ENCODE measurements at places on chromosomes 16 and 17.
A peak's percentile ranks its signal among the peaks of the same experiment; 100 is the strongest.

DNA sequence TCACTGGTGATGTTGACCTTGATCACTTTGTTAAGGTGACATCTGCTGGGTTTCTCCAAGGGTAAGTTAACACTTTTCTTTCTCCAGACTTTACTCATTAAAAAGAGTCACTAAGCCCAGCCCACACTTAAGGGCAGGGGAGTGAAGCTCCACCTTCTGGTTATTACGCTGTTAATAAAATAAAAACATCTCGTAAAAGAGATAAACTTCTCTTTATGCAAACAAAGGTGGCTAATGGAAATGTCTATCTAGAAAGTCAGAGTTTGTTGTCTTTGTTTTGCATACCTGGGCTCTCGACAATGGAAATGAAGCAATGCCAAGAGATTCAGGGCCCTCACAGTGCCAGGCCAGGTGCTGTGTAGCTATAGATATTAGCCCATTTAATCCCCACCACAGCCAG, 134.4 kb downstream of the ZFHX3 start:
- no peak for DNase-seq

GRCh38 chr17:44961921-44962350, 6.2 kb downstream of the C1QL1 start:
- DNase-seq, result no peak

DNA sequence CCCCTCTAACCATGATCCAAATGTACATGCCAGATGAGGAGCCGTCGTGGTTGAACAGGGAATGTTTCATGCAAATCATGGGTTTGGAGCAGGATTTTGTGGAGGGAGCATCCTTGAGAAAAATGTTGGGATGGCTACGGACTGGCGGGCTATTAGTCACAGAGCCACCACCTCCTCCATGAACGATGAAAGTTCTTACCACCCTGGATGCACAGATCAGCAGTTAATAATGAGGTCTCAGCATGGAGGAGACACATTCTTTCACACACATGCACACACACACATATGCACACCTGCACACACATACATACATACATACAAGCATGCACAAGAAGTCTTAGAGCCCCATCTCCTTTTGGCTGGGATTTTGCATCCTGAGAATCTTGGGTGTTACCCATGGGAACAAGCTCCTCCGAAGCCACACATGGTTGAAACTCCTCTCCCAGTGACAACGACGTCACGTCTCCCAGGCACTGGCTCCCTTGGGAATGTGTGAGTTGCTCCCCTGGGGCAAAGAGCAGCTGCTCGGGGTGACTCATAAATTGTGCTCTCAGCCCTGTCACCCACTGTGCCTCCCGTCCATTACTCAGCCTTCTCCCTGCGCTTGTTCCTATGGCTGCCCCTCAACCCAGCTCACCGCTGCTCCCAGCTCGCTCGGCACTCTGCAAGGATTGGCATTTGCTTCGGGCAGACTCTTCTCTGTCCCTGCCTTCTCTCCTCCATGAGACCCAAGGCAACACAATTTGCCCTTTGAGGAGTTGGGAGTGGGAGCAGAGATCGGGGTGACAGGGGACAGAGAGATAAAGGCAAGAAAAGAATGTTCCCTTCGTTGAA, 344.6 kb downstream of the SOX9 start:
- no peak for DNase-seq

DNA sequence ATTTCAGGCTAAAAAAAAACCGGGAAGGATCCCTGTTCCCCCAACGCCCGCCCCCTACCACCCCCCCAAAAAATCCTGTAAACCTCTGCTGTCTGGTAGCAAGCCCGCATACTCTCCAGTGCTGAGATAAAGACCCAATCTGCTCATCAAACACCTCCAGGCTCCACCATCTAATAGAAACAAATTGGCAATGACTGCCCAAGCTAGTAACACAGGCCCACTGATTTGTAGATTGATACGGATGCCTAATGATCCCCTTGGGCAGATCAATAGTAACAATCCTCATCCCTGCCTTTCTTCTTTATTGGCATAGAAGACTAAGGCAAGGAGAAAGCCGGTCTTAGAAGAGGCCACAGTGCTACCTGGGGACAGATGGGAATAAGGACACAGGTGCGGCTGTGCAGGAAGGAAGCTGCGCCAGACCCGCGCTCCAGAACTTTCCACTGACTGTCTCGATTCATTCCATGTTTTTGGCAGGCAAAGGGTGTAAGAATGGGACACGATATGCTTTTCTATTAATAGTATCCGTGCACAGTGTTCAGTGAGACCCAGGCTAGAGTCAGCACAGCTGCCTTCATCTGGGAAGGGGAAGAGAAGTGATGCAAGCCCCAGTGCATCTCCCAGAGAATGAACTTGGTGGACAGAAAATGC, 407.6 kb upstream of the PSMD7 start:
- no peak for DNase-seq

DNA sequence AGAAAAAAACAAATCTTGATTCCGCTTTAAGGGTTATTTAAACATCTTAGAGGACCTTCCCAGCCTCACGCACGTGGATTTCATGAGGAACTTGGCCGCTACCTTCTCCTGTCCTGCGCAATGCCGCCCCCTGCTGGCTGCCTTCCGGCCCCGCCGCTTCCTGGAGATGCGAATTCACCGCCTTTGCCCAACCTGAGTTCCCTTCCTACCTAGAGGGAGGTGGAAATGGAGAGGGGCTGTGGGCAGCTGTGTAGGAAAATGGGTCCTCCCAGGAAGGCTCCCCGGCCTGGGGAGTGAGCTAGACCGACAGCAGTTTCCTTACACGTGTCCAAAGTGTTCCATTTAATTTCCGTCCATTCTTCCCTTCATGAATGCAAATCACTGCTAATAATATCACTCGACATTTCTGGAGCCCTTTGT, 1.0 kb upstream of the ABCC12 start:
- DNase-seq, result peak; percentile 63

DNA sequence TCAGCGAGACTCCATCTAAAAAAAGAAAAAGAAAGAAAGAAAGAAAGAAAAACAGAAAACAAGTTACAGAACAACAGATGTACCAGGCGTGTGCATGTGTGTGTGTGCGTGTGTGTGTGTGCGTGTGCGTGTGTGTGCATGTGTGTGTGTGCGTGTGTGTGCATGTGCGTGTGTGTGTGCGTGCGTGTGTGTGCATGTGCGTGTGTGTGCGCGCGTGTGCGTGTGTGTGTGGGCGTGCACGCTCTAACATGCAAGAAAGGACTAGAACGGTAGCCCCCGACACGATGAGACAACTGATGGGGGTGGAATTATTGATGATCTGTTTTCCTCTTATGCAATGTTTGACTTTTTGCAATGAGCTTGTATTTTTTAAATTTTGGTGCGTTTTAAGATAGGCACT, 1.6 kb downstream of the ALDH3A1 start:
- DNase-seq, result no peak

- DNase-seq, result no peak
These were observed 722.0 kb upstream of the SOX9 start for GRCh38 chr17:71398800-71399219.

- DNase-seq, result no peak
These were observed 2.5 kb upstream of the FBXL19 start for GRCh38 chr16:30920891-30921290.

DNA sequence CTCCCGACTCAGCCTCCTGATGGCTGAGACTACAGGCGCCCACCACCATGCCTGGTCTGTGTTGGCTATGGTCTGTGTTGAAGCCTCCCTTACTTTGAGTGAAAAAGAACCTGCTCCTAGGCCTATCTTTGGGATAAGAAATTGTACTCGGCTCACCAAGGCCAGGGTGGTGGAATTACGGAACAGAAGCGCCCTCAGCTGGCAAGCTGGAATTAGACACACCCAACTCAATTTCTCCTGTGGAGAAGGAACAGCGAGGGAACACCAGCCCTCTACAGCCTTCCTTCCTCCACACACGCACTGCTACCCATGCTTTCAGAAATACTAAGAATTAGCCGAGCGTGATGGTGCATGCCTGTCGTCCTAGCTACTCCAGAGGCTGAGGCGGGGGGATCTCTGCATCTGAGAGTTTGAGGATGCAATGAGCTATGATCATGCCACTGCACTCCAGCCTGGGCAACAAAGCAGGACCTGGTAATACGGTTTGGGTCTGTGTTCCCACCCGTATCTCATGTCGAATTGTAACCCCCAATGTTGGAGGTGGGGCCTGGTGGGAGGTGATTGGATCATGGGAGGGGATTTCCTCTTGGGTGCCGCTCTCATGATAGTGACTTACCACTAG, 40.1 kb upstream of the RBBP6 start:
- DNase-seq, result no peak

DNA sequence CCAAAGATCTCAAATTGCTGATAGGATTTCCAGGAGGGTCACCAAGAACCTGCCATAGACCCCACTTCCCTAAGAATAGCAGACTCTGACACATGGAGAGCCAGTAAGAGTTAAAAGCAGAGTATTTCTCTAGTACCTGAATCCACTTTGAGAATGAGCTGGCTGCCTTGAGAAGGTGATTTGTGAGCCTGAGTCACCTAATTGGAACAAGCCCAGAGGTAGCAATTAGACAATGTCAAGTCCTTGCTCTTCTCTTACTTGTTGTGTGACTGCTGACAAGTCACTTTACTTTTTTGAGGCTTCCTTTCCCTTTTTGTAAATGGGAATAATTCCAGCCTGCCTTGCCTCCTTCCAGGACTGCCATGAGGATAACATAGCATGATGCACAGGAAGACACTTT, 76.1 kb upstream of the ASIC2 start:
- DNase-seq, result no peak

DNA sequence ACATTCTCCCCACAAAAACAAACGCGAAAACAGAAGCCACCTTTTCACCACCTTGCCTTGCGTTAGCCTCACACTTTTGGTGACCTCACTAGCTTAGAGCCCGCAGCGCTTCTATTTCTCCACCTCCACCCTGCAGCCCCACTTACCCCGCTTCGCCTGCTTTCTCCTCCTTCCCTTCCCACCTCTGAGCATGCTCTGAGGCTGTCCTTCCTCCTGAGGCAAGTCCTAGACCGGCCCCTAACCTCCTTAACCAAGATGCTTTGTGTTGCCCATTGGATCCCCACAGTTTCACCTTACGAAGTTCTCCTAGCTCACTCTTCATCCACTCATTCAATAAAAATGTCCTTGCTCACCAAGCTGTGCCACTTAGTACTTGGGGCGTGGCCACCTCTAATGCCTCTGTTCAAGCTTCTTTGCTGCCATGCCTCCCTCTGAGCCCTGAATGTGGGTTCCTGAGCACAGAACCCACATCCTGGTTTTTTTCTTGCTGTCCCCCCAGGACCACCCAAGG, 1.3 kb downstream of the GNGT2 start:
- DNase-seq, result no peak

GRCh38 chr16:63069047-63069446, 1032.8 kb upstream of the CDH8 start:
- no peak for DNase-seq

DNA sequence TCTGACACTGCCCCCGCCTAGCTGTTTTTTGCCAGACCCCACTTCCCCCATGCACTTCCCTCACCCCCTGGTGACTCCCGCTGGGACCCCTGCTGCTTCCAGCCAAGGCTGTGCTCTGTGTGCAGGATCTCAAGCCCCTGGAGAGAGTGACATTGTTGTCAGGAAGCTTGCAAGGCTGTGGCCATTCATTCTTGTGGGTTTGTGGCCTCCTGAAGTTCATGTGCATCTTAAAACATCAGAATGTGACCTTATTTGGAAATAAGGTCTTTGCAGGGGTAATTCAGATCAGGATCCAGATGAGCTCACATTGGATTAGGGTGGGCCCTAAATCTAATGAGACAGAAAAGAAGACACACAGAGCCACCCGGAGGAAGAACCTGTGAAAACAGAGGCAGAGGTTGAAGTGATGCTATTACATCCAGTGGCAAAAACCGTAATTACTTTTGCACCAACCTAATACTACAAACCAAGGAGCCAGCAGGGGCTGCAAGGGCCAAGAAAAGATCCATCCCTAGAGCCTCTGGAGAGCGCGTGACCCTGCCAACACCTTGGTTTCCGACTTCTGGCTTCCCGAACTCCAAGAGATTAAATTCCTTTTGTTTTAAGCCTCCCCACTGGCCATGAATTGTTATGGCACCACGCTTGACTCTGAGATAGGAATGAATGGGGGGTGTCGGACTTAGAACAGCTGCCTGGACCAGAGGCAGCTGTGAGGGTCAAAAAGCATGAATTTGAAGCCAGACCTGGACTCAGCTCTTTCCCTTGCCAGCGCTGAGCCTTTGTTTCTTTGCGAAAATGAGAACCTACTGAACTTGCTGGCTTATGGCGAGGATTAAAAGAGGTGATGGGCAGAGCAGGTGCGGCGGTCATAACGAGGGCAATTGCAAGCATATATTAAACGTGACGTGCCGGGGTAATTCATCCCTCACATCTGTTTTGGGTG, 75.5 kb downstream of the BMERB1 start:
- no peak for DNase-seq

- no peak for DNase-seq
These were observed 5.5 kb upstream of the C16orf96 start for GRCh38 chr16:4550591-4550990.

GRCh38 chr16:27639561-27640276, 89.8 kb downstream of the KATNIP start:
- no peak for DNase-seq

DNA sequence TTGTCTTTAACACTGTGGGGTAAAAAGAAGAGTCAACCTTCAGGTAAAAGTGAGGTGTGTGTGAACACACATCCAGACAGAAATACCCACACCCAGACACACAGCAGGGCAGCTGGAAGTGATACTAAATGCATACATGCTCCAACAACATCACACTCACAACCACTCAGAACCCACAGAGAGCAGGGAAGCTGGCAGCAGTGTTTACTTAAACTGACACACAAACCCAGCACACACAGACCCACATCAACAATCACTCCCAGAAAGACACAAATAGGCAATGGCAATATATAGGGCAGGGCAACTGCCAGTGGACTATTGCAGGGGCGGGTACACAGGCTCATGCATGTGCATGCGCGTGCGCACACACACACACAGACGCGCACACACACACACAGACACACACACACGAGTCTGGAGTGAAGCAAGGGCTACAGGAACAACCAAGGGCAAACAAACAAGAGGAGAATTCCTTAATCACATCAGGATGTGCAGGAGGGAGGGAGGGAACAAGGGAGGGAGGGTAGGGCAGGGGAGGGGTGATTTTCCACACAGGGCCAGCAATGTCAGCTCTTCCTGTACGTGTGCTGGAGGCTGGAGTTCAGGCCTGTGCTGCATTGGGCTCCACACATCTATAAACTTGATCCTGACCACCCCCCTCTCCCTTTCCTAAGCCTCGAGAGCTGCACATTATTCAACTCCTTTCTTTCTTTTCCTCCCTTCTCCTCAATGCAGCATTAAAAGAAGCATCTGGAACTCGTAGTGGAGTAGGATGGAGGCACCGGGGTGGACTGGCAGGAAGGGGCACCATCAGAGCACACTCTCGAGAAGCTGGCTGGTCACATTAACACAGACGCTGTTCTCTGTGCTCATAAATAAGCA, 30.1 kb downstream of the HIC1 start:
- DNase-seq, result no peak

Measured in stromal cell of bone marrow (primary cell).